ENCODE measurements at places on chromosomes 16 and 17.

GRCh38 chr17:78992542-78993212, 13.0 kb upstream of the LGALS3BP start:
- DNase-seq, result no peak

DNA sequence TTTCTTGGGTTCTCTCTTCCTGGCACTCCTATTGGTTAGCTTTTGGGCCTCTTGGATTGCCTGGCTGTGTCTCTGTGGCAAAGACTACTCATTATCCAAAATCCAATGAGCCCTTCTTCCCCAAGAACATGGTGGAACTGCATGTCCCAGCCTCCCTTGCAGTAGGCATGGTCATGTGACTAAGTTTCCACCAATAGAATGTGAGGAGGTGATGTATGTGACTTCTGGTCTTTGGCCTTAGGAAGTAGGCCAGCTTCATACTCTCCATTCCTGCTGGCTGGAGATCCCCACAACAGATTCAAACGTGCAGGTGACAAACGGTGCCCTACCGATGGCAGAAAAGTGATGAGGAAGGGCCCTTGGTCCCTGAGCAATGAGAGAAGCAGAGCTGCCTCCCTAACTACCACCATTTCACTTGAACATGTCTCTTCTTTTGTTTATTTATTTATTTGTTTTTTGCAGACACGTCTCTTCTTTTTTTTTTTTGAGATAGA, 17.3 kb upstream of the SPN start:
- DNase-seq, result peak; percentile 21

DNA sequence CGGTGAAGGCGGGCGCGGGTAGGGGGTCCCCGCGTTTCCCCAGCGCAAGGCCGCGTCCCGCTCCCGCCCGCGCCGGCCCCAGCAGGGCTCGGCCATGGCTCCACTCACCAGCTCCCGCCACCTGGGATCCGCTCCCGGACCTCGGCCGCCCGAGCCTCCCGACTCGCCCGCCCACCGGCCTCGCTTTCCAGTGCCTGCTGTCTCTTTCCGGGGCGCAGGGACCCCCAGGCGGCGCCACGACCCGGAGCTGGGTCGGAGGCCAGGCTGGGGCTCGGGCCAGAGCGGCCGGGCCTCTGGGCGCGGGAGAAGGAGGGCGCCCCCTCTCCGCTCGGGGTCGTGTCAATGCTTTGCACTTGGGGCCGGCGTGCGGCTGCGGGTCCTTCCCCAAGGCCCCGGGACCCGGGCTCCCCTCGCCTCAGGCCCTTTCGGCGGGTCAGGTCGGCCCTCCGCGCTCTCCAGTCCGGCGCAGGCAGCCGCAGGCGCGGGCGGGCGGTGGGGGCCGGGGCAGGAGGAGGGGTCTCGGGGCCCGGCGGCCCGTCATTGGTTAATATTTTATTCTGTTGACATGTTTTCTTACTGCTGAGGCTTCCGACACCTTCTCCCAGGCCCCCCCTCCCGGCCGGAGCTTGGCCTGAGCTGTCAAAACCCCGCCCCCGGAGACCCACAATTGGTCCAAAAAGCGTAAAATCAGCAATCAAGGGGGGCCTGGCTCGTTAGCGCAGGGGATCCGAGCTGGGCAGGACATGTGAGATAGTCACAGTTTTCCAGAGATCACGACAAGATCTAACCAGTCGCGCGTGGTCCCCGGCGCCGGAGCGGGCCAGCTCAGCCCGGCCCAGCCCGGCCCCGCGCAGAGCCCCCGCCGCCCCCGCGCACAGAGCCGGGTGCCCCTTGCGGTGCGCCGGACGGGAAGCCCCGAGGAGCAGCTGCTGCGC, at the start of gene TBX2:
TSS of gene TBX2 (plus strand) at position 713 of the 935 bp plus-strand sequence. CDS start 334 bp downstream, outside the sequence.
- peak; percentile 57 for DNase-seq

DNA sequence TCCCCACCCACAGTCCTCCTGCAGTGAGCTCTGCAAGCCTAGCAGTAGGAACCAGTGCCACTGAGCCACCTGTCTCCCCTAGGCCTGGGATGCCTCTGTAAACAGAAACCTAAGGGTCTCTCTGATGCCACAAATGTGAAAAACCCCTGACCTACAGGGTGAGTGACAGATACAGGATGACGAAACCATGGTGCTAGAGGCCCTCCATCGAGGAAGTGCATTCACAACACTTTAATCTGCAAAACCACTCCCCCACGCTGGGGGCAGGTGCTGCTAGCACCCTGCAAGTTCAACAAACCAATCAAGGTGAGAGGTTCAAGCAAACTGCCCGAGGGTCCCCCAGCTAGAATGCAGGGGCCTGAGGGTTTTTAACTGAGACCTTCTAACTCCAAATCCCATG, 59.5 kb downstream of the CDYL2 start:
- DNase-seq, result no peak

GRCh38 chr17:29615048-29615385, 7.7 kb downstream of the CORO6 start:
- DNase-seq, result peak; percentile 20

GRCh38 chr16:72836181-72836580, 211.7 kb downstream of the ZFHX3 start:
- no peak for DNase-seq

All from DMS53 (cell line).